ENCODE measurements at places on chromosomes 7 and 10. TPM values are rescaled to one million over a fixed set of nuclear protein-coding genes. Genes with fewer than 3 reads are reported as not detected.
A peak's percentile ranks its signal among the peaks of the same experiment; 100 is the strongest.

DNA sequence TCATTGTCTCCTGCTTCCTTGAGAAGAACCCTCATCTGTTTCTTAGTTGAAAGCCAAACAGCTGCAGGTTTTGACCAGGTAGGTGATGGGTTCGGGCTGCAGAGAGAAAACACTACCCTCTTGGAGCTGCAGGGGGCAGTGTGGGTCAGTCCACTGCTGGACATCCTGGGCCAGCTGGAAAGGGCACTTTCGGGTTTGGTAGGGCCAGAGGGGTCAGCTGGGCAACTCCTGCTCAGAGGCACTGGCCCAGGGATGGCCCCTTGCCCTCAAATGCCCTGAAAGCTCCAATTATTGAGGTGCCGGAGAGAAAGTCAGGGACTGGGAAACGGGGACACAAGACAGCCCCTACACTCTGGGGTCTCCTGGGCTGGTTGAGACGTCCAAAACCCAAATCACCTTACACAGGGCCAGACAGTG lies 90.7 kb downstream of the MKI67 start:
- no peak for DNase-seq

- no peak for DNase-seq
These were observed 147.6 kb upstream of the CSTF2T start for GRCh38 chr10:51846856-51847506.

DNA sequence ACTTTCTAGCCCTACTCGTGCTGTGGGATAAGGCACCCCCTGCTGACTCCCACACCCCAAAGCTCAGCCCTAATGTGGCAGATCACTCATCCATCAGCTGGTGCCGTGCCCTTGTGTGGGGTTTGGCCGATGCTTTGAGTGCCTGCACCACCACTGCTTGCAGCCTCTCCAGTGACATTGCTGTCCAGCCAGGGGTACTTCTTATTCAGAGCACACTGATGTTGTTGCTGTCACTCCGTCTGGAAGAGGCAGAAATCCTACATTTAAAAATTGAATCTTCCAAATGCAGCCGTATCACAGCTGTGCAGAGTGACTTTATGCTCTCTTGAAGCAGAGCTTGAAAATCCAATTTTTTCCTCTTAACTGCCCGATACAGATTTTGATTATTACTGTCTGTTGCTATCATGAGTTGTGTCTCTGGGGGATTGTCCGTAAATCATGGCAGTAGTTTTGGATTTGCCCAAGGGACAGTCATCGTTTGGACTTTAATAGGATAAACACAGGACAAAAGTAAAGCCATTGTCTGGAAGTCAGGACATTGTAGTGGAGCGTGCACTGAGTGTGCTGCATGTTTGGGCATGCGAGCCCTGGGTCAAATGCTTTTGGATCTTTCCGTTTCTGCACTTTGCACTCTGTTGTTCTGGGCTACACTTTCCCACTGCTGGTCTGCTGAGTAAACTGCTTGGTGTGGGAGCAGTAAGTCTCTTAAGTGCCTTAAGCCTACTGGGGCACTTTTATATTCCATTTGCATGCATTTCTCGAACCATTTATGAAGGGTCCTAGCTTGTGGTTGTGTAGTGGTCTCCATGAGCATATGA lies 128.2 kb downstream of the DOCK1 start:
- no peak for DNase-seq

DNA sequence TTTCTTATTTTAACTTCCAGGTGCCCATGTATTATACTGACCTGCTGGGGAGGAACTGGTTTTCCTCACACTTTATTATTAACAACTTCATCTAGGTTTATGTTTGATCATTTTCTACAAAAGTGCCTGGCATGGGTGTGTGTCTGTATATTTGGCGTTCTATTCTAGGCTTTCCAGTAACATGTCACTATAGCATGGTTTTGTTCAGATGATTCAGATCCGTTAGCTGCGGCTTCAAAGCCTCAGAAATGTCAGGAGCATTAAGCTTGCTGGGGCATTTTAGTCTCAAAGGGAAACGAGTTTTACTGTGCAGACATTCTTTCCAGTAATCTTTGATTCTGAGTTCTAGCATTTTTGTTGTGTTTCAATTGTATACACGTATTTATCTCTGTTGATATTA lies 2.3 kb downstream of the INPP5A start:
- DNase-seq: no peak

GRCh38 chr10:98038288-98038687 lies 7.9 kb upstream of the CRTAC1 start:
- DNase-seq: no peak

DNA sequence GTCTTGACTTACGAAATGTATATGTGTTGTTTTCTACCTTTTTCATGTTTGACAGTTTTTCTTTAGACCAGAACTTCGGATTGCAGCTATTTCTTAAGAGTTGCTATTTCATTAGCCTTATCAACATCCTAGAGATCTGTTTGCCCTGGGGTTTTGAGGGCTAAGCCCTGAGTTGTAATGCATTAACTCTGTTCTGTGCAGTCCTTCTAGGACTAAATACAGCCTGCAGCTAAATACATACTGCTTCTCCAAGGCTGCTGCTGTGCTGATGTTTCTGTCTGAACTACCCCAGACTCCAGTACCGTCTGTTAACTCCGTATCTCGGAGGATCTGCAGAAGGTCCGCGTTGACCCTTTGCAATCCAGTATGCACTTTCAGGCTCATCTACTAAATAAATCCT lies 26.5 kb downstream of the KIAA1217 start:
- no peak for DNase-seq

DNA sequence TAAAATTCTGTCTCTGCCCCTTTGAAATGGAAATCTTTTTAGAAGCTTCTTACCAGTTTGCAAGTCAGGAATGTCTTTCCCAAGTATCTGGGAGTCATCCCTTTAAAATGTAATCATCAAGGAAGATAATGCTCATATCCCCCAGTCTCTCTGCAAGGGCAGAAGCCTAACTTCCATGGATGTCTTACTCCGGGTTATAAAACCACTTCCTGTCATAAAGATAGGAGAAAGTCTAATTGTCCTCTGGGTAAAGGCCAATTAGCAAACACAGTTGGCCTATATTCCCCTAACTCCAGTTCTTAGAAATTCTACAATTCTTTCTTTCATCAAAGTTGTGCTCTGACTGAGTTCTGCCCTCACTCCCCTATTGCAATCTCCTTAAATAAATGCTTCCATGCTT lies 1631.5 kb upstream of the LRRTM3 start:
- no peak for DNase-seq

- DNase-seq: peak; percentile 76
These were observed 1.2 kb downstream of the CLDN4 start for GRCh38 chr7:73831834-73832651.

DNA sequence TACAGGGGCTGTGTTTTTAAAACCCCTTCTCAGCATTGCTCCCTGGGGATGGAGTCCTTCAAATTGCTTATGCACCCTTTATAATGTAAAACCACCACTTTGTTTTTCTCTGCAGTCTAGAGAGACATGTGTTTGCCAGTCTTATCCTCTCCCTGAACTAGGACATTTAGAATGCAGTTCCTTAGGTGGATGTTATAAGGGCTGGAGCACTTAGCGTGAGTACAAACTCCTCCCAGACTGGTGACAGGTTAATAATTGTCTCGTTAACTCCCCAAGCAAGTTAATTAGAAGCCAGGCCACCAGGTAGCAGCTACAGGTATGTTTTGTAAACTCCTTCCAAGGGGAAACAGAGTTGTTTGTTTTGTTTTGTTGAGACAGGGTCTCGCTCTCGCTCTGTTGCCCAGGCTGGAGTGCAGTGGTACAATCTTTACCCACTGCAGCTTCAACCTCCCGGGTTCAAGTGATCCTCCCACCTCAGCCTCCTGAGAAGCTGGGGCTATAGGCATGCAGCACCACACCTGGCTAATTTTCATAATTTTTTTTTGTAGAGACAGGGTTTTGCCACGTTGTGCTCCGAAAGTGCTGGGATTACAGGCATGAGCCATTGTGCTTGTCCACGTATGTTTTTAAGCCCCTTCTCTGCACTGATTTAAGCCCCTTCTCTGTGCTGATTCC lies 100.2 kb downstream of the FAM107B start:
- peak; percentile 67 for DNase-seq

Gene LRMDA
- polyA plus RNA-seq: 18.0 TPM

Gene OAT
- polyA plus RNA-seq: 91.5 TPM

Gene HABP2
- polyA plus RNA-seq: 0.52 TPM

Gene TPK1
- polyA plus RNA-seq: 9.9 TPM

Gene ATP6V0A4
- 58.9 TPM for polyA plus RNA-seq

Measured in left kidney (tissue), 8 donors.